Activated CD4-positive, alpha-beta T cell treated with anti-CD3 and anti-CD28 coated beads, Interleukin-2, amount 50 U/mL, for 24 hours (primary cell): ENCODE measurements at places on chromosomes 3 and 15.

GRCh38 chr3:134666052-134666451 lies 15.2 kb upstream of the KY start:
- DNase-seq: no peak

GRCh38 chr3:28738425-28738824 lies 389.8 kb upstream of the AZI2 start:
- no peak for DNase-seq

- no peak for DNase-seq
Observed at GRCh38 chr3:57825116-57825515, 69.0 kb downstream of the SLMAP start.

DNA sequence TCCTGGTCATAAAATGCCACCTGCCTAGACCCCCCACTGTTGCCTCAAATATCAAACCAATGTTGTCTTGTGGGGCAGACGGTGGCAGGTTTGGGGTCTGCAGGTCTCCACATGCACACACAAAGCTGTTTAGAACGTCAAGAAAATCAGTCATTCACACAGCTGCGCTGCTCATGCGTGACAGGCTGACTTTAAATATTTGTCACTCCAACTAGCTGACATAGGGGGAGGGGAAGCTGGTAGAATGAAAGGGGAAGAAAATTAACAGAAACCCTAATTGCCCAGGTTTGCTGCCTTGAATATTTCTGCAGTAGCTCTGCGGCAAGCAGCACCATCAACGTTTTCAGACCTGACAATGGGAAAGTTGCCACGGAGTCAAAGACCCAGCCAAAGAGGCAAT lies 201.8 kb downstream of the ABHD5 start:
- DNase-seq: no peak

GRCh38 chr3:50123394-50124051 lies 31.6 kb upstream of the SEMA3F start:
- DNase-seq: no peak

GRCh38 chr3:187943677-187944389 lies 198.6 kb upstream of the BCL6 start:
- DNase-seq: no peak

DNA sequence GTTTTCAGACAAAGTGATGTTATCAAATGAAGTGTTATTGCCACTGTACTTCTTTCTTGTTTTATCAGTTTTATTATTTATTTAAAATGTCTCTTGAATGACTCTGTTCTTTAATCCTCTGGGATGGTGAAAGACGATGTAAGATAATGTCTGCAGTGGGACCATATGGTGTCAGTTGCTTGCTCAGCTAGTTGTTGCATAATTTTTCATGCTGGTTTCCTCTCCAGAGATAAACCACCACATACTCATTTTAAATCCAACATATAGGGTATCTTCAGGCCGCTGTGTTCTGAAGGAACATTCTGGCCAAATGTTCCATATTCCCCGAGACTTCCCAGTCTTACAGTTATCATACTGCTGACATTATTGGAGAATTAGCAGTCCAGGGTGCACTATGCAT lies 75.9 kb downstream of the GABRG3 start:
- no peak for DNase-seq

- no peak for DNase-seq
Observed at GRCh38 chr3:116029266-116029665, 406.0 kb downstream of the GAP43 start.
